ENCODE measurements at places on chromosomes 2 and 18.

DNA sequence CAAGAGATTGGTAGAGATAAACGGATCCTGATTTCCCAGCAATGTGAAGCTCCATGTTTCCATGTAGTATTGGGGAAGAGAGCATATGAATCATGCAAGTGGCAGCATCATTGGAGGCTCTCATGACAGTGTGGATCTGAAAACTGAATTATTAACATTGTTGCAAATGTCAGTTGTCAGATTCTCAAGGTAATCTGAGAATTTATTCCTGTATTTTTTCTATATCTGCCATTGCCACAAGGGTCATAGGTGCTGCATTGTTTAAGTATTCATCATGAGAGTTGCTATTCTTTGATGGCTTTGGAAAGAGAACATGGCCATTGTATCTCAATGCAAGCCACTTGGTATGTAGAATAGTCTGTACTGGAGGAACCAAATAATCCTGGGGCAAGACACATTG is 1217.0 kb upstream of the ZEB2 start:
- peak; percentile 22 for DNase-seq

DNA sequence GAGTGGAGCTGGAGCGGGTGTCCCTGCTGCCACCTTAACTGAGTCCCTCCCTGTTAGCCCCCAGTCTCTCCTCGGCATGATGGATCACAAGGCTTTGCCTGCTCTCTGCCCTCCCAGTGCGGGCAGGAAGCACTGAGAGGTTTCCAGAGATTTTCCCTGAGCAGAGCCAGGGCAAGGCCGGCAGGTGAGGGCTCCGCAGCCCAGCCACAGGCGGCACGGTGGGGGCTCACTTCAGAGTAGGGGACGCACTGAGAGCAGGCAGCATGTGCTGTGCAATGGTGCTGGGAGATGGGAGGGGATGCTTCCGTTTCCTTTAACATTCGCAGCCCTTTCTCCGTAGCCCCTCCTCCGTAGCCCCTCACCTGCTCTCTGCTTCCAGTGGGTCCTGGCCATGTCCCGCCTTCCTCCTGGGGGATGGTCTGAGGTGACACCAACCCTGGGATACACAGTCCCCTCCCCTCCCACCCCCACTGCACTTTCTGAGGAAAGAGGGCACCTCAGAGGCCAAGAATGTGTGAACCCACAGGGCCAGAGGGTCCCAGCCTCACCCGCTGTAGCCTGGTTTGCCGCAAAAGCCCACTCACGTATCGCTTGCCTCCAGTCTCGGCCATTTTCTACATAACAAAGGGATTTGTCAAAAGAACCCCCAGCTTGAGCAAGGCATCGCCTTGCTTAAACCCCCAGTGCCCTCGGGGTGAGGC is 10.7 kb downstream of the KCNF1 start:
- no peak for DNase-seq

GRCh38 chr2:6671913-6672312 is 193.8 kb downstream of the CMPK2 start:
- DNase-seq = no peak

DNA sequence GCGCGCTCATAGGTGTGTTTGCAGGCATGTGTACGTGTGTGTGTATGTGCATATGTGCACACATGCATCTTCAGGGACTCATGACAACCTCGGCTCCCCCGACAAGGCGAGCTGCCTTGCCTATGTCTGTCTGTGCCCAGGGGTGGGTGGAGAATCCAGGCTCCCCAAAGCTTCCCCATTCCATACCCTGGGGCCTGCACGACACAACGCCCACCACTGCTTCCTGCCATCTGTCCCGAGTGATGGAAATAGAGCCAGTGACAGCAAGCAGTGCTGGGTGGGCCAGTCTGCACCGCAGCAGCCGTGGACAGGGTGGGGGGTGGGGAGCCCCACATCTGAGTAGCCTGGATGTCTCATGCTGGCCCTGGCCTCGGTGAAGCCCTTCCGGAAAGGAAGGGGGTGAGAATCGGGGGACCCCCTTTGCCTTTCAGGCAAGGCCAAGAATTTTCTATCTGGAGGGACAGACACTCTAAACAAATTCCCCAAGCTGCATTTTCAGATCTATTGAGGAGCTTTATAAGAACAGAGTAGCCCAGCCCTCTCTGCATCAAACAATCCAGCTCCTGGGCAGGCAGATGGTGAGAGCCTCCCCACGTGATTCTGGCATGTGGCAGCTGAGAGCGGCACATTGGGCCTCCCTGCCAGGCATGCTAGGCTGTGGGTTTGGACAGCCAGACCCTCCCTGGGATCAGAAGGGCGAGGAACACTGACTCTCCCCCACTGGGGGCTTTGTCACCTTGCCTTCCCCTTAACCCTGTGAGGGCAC is 4.9 kb downstream of the KCNIP3 start:
- no peak for DNase-seq

- no peak for DNase-seq
Observed at GRCh38 chr2:236688563-236689392, 119.2 kb downstream of the ACKR3 start.

DNA sequence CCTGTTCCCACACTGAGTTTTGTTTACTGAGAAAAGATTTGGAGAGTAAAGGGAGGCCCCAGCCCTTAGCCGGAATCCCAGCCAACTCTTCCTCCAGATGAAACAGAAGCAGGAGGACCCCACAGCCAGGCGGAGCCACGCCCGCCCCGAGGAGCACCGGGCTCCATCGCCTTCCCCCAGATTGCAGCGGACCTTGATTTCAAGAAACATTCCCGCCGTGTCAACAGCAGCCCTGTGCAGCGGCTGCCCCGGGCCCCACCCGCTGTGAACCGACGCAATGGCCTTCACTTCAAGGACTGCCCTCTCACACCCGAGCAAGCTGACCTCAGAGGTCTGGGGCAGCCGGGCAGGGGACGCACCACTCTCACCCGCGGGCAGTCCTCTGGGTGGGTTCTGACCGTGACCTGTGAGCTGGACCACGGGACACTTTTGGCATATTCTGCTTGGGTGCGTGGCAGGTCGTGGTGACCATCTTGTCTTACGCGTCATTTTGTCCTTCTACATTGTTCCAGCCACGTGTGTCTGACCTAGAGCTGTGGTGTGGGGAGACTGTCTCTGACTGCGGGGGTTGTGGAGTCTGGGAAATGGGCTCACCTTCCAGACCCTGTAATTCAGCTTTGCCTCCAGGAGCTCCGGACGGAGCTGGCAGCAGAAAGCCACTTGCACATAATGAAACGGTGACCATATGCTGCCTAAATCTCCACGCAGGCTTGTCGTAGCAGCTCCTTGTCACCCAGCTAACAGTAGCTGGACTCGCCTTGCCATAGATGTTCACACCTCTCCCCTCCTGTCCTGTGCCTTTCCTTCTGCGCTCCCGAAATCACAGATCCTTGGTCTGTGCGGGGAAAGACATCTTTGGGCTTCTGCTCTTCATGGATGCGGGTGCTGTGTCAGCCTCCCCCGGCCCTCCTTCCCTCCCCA is 32.0 kb upstream of the INHBB start:
- no peak for DNase-seq

DNA sequence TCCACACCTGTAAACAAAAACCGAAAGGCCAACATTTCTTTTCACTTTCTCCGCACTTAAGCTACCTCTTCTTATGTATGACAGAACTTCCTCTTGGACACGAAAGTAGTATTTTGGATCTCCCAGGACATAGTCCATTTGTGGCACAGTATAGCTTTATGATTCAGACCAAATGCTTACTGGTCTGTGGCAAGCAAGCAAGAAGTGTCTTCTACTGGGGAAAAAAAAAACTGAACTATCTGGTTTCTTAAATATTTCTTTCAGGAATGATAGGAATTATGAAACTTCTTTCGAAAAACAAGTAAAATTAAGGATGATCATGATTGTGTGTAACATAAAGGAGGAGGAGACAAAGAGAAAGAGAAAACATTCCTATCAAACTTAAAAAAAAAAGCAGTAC is 33.6 kb downstream of the SRBD1 start:
- DNase-seq = peak; percentile 54

- no peak for DNase-seq
Observed at GRCh38 chr18:48751727-48752468, 198.9 kb downstream of the SMAD7 start.

DNA sequence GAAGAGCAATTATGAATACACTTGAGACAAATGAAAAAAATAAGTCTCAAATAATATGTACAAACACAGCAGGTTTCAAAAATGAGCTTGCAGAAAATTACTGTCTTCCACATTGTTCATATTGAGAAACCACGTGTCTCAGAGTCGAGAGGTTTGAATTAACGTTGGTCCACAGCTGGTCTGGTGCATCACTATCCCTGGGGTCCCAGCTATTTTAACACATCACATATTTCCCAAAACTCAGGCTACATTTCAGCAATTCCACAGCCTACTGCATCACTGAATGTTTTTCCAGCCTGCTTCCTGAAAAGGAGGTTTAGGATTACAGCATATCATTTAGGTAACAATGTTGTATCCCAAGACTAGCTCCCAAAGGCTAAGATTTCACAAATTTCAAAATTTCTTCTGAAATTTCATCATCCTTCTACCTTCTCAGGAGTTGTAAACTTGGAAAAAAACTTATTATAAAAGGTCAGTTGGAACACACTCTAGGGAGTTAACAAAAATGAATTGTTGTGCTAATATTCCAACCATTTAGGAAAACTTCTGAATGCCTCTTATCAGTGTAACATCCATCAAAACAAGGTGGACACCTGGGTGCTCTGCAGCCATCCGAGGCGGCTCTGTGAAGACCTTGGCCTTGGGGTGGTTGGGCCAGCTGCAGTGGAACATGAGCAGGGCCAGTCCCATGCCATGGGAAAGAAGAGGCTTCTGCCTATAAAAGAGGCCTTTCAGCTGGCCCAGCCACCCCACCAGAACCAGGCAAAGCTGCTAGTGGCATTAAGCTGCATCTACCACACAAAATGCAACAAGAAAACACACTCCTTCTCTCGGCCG is 198.1 kb upstream of the RBBP8 start:
- peak; percentile 63 for DNase-seq

DNA sequence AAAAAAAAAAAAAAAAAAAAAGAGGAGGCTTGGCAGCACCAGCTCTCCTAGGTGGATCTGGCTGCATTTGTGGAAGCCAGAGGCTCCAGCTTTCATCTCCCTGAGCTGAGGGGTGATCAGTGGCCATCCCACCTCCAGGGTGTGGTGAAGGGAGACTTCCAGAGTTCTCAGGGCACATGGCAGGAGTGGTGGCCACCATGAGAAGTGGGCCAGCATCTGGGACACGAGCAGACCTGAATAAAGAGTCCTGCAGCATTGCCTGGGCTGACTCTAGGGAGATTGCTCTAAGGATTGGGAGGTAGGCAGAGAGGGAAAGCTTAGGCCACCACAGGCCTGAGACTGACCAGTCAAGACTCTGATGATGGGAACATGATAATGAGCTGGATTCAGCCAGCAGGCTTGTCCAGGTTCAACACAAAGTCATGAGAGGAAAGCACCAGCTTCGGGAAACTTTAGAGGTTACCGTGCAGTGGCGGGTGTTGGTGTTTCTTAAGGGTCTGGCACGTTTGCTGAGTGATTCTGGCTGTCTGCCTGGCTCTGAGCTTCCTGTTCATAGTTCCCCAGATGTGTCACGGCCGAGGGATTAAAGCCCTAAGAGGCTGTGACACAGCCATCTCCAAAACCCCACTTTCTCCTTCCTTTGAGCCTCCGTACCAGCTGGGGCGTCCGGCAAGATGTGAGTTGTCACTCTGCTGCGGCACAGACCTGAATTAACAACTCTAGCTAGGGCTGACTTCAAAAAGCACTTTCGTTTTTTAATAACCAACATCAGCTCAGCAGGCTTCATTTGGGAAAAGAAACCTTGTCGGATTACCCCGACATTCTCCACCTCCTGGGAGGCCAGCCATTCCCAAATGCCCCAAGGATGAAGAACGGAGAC is 38.3 kb upstream of the IL1R1 start:
- DNase-seq = peak; percentile 94

GRCh38 chr2:15912203-15912602 is 28.1 kb upstream of the MYCN start:
- DNase-seq = peak; percentile 1

DNA sequence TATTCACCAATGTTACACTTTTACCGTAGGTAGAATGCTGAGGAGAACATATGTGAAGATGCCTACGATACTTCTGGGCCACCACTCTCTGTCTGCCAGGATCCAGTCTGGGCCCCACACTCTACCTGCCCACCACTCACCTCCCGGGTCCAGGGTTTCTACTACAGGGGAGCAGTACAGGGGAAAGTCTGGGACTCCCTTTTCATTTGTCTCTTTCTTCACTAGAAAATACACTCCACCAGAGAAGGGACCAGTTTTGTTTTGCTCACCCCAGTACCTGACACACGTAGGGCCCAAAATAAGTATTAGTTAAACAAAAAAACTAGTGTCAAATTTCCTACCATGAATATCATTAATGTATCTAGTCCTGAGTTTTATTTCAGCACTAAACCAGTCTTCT is 21.1 kb downstream of the KANSL3 start:
- DNase-seq = no peak

- no peak for DNase-seq
Observed at GRCh38 chr2:120927265-120927628, 191.6 kb downstream of the GLI2 start.

DNA sequence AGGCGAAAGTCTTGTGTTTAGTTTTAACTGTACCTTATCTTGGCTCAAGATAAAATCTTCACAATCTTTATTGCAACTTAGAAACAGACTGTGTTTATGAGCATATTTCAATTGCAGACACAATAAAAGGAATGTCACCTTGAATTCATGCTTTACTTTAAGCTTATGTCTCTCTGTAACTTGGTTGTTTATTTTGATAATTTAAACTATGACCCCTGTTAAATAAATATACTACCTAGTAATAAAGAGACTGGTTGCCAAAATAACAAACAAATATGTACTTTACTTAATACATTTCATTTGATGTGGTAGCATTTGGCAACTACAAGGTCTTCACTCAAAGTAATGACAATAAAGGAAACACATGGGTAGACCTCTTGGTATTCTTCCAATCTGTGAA is 202.6 kb downstream of the KCNJ3 start:
- DNase-seq = no peak

DNA sequence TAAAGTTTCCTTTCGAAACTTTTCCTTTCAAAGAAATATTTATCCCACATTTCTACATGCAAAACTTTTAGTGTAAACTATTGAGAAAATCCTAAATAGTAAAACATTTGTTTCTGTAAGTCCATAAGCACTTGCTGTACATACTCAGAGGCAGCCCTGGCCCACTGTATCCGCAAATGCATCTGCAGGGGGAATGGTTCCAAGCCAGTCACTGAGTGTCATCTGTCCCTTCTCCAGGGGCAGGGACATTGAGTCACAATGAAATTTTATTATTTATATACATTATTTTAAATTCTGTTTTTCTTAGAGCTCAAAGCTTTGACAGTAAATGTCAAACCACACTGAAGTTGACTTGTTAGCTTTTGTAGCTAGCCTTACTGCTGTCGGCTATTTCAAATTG is 367.2 kb downstream of the MTX2 start:
- no peak for DNase-seq

DNA sequence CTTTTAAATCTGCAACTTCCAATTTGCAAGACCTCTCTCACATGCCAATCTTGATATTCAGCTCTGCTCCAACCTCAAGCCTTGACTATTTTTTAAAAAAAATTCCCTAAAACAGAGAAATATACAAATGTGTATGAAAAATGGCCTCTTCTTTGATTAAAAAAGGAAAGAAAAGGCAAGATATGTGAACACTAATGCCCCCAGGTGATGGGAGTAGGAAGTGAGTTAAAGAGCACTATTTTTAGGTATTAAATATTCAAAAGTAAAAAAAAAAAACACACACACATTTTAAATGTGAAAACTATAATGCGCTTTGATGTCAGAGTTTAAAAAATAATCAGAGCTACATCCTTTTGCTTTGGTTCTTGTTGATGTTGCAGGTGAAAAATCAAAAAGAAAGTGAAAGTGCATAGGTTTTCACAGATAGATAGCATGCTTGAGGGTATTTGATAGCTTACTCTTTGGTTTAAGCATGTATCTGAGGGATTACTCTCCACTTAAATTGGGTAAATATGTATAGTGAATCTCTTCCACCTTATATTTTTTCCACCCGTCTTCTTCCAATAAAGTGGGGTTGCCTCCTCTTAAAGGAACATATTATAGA is 406.0 kb upstream of the POU3F3 start:
- no peak for DNase-seq

All from IMR-90 (cell line).